ENCODE measurements at places on chromosomes 11 and 22.

DNA sequence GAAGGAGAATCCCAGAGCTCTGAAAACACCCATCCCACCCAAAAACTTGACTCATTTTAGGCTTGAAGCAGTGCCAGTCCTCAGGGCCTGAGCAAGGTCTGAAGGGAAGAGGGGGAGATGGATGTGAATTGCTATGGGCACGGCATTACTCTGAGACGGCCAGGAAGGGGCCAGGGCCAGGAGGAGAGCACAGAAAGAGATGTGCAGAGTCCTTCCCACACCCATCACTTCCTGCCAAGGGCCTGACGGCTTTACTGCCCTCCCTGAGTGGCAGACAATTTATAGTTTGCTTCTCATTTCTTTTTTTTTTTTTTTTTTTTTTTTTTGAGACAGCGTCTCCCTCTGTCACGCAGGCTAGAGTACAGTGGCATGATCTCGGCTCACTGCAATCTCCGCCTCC is 22.5 kb downstream of the TAB1 start:
- DNase-seq = no peak

GRCh38 chr22:25362215-25362882 is 142.9 kb downstream of the CRYBB2 start:
- DNase-seq = peak; percentile 13

GRCh38 chr11:66150140-66150539 is 80.1 kb downstream of the PACS1 start:
- no peak for DNase-seq

- no peak for DNase-seq
These were observed 36.2 kb downstream of the DLG2 start for GRCh38 chr11:85590848-85591483.

DNA sequence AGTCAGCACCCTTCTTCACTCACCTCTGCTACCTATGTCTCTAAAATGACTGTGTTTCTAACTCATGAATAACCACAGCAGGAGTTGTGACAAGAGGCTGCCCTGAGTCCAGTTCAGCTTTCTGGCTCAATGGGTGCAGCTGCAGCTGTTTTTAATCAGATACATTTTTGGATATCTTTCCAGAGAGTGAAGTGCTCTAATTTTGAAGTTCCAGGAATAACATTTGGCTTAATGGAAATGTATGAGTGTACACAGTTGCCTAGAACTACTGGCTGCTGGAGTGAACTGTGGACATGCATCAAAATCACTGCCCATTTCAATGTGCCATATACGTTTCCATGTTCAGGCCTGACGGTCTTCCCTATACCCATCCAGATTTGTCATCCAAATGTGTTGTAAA is 769.5 kb upstream of the ANO3 start:
- no peak for DNase-seq

DNA sequence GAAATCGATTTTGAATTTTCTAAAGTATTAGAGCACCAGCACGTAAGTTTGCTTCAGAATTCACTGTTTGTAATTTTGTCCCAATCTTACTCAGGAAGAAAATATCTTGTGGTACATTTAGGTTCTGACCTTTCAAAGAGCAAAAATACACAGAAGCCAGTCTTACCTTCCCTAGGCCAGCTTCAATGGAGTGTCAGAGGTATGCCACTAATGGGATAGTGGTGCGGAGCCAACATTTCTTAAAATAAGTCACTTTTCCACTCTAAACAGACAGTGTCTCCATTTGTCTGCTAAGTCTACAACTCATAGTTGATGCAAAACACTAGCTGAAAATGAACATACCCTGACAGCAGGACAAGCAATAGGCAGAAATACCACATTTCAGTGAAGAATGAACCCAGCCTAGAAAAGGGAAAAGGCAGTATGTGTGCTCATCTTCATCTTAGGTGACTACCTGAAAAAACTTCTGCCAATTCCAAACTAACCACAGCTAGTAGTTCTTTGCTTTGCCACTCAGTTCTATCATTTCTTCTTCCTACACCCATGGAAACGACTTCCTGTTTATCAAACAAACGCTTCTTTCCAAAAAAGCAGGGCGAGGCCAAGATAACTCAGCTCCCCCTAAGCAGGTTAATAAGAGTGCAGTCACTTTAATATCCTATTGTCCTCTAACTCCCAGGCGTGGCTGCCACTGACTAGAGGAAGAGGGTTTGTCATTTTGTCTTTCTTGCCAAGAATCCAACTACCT is 94.0 kb upstream of the APOA1 start:
- no peak for DNase-seq

- DNase-seq = no peak
These were observed 40.2 kb downstream of the EP300 start for GRCh38 chr22:41132550-41132949.

GRCh38 chr11:66315921-66316811 is 678 bp downstream of the CD248 start:
- DNase-seq = no peak

DNA sequence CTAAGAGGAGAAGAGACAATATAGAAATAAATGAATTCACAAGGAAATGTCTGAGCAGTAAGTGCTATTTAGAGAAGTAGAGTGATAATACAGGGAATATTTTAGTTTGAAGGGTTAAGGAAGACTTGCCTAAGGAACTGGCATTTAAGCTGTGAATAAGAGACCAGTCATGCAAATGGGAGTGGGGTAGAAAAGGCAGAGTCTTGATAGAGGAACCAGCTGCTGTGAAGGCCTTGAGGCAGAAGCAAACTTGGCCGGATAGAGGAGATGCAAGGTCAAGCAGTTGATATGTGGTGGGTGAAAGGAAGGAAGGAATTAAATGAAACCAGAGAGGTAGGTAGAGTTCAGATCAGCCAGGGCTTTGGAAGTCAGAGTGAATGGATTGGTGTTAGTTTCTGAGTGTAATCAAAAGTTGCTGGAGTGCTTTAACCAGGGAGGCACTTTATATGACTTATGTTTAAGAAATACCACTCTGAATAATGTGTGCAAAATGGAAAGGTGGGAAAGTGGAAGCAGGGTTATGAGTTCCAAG is 198.4 kb upstream of the SESN3 start:
- no peak for DNase-seq

DNA sequence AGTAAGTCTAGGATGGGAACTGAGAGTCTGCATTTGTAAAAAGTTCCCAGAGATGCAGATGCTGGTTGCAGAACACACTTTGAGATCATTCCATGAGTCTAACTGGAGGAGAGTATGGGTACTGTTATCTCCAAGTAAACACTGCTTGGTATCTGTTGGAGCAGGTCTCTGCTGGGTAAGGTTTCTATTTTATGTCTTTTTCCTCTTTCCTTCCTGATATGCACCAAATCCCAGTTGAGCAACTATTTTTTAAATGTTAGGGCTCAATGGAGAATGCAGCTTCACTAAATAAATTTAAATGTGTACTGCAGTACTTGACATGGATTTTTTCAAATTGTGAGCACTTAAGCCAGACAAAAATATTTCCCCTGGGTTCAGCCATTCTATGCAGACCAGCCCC is 48.5 kb downstream of the BDNF start:
- no peak for DNase-seq

DNA sequence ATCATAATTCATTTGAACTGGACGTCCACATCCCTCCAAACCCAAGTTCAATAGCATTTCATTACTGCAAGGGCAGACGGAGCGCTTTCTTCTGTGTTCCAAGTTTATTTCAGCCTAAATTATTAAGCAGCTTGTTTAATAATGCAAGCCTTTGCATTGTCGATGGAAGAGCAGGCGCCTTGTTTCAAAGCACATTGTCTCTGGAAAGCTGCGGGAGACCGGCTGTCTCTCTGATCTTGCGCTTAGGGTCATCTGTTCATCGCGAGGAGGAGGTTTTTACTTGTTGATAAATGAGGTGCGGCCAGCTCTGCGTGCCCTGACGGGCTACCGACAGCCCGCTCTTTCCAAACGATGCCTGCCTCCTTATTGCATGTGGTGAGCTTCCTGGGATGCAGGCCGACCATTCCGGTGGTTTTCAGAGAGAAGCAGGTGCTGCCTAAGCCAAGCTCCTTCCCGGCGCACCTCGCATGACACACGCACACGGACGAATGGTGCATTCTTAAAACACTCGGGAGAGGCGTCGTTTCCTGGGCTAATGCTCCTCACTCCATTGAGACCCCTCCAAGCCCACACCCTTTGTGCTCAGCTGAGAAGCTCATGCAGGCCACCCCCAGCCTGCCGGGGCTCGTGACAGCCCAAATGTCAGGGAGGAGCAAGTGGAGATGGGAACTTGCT is 456.9 kb downstream of the BRD1 start:
- DNase-seq = no peak

GRCh38 chr11:22249871-22250270 is 57.0 kb downstream of the ANO5 start:
- DNase-seq = no peak

GRCh38 chr11:118522571-118523072 is 4.7 kb upstream of the TTC36 start:
- DNase-seq = no peak

DNA sequence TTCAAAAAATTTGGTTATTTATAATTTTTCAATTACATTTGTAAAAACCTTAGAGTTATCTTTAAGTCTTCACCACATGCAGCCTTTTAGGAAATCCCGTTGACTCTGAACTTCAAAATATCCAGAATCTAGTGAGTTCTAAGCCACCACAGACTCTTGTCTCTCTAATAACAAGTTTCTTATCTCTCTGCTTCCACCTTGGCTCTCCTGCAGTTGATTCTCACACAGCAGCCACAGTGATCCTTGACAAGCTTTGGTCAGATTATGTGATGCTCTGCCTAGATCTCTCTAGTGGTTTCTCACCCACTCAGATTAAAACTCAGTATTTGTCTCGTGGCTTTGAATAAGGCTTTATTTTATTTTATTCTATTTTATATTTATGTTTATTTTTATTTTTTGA is 8.6 kb downstream of the HSD17B12 start:
- no peak for DNase-seq

- no peak for DNase-seq
These were observed 462.4 kb downstream of the BRD1 start for GRCh38 chr22:49365191-49365837.

GRCh38 chr11:83687787-83688186 is 401.6 kb upstream of the CCDC90B start:
- no peak for DNase-seq

DNA sequence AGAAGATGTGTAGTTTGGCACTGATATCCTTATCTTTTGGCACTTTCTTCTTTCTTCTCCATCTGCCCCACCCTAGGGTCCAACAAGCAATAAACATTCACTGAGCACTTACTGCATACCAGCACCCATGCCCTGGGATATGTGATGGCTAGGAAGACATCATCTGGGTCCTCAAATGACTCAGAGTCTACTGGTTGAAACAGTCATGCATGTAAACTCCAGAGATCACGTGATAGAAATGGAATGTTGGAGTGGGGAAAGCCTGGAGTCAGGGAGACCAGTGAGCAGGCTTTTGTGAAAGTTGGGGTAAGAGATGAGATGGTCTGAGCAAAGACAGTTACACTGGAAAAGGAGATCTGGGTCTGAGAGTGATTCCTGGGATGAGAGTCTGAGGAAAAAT is 724.9 kb upstream of the TENM4 start:
- no peak for DNase-seq

DNA sequence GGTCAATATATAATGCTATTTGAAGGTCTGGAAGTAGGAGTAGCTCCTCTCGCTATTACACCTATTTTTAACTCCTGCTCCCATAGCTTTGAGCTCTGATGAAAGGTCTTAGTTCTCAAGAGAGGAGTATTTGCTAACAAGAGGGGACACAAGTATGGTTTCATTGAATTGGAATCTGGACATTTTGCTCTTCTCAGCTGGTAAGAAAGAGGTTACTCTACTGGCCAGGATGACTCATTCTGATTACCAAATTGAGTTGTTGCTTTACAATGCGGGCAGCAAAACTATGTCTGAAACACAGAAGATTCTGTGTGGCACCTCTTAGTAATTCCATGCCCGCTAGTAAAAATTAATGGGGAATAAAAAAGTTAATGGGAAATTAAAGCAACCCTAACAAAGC is 63.6 kb upstream of the EP300 start:
- DNase-seq = no peak

- DNase-seq = no peak
These were observed 213.9 kb upstream of the UBASH3B start for GRCh38 chr11:122441666-122442035.

DNA sequence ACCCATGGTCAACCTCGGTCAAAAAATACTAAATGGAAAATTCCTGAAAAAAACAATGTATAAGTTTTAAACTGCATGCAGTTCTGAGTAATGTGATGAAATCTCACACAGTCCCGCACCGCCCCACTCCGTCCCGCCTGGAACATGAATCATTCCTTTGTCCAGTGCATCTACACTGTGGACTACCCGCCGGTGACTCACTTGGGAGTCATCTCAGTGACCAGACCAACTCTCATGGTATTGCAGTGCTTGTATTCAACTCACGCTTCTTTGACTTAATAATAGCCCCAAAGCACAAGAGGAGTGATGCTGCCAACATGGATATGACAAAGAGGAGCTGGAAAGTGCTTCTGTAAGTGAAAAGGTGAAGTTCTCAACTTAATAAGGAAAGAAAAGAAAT is 48.8 kb downstream of the ARHGAP32 start:
- DNase-seq = no peak

GRCh38 chr11:11430431-11430830 is 77.4 kb upstream of the CSNK2A3 start:
- no peak for DNase-seq

- no peak for DNase-seq
These were observed 117.5 kb upstream of the TOP3B start for GRCh38 chr22:22099833-22100812.
